ENCODE measurements at places on chromosomes 4 and X.

GRCh38 chrX:56782791-56783449, 53.9 kb downstream of the NBDY start:
- DNase-seq, result no peak

GRCh38 chrX:15971696-15972095, 117.1 kb upstream of the AP1S2 start:
- no peak for DNase-seq

DNA sequence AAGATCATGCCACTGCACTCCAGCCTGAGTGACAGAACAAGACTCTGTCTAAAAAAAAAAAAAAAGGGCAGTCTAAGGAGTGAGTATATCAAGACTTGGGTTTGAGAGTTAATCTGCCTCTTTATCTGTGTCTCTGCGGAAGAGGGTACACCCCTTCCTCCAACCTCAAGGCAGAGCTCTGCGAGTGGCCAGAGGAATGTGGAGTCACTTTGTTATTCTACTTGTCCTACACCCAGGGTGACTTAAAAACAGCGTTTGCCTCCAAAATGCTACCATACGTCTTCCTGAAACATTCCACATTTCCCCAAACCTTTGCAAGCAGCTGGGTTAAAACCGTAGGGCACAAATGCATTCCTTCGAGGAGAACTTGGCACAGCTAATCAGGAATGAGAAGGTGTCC, 199.9 kb downstream of the SHOX start:
- no peak for DNase-seq

- no peak for DNase-seq
Observed at GRCh38 chr4:150141756-150142155, 63.5 kb downstream of the DCLK2 start.

GRCh38 chr4:122331195-122331594, 47.6 kb upstream of the ADAD1 start:
- DNase-seq, result no peak

DNA sequence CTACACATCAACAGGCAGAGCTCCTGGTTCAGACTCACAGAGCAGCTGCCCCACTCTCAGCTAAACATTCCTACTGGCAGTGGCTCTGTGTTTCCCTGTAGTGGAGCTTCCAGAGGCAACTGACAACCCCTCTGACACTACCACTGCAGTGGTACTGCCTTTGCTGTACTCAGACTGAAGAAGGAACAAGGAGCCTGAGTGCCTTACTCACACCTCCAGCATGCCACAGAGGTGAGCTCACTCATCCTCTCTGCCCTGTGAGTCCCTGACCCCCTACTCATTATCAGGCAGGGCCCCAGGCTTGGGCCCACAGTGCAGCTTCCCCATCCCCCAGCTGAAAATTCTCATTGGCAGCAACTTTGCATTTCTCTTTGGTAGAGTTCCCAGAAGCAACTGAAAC, 240.5 kb upstream of the POF1B start:
- no peak for DNase-seq

DNA sequence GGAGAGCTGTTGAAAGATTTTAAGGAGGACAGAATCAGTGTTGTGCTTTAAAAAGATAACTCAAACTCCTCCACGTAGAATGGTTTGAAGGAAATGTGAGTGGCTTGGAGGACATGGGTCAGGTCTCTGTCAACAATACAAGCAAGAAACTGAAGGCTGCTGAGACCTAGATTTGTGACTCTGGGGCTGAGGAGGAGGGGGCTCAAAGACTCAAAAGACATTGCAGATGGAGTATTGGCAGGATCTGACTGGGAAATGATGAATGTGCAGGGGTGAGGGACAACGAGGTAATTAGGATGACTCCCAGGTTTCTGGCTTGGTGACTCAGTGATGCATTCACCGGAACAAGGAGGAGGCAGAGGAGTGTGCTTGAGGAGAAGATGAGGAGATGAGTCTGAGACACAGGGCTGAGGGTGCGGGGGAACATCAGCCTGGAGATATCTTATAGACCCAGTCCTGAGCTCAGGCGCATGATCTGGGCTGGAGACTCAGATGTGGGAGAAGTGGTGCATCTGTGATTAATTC, 3.3 kb upstream of the RPS4X start:
- DNase-seq, result no peak

GRCh38 chr4:121814756-121815155, 8.9 kb downstream of the CCNA2 start:
- no peak for DNase-seq

DNA sequence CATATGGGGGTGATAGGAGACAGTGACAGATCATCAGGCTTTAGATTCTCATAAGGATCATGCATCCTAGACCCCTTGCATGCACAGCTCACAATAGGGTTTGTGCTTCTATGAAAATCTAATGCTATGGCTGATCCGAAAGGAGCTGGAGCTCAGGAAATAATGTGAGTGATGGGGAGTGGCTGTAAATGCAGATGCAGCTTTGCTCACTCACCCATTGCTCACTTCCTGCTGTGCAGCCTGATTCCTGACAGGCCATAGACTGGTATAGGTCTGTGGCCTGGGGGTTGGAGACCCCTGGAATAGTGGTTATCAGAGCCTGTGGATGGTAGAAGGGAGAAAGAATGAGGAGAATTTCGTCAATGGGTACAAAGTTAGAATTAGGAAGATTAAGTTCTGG, 2751.1 kb downstream of the ARAP2 start:
- no peak for DNase-seq

DNA sequence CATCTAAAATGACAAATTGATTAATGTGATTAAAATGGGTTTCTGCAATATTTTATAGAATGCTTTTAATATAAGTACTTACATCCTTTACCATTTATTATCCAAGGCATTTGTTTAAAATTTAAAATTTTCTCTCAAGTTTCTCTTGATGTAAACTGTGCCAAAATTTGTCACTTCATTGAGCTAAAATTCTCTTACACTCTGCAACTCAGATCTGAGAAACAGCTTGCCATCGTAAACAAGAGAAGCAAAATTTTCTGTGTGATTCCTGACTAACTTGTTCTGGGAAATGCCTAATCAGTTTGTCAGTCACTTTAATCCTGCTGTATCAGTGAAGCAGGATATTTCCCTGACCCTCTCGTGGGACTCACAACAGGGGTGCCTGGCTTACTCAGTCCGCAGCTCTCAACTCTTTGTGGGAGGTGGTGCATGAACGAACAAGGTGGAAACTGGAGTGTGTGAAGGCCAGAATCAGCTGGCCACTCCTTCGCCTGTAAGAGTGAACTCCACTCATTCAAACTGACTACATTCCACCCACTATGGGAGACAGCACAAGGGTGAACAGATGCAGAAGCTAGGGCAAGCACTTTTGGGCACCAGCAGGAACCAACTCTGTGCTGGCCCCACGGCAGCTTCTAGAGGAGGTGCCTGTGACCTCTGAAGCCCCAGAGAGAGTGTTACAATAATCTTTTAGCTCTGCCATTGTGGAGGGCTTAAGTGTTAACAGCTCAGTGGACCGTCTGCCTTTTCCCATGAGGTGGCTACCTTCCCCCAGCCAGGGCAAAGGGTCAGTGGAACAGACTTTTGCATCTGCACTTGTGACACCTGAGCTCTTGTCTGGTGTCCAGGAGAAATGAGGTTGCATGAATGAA, 349.4 kb downstream of the FAT4 start:
- no peak for DNase-seq

Data from stimulated activated CD8-positive, alpha-beta memory T cell treated with anti-CD3 and anti-CD28 coated beads, Interleukin-4, amount 100 ng/mL, for 1 hour (primary cell).